T1000 (cell line): ENCODE measurements at places on chromosomes 13 and 19.

DNA sequence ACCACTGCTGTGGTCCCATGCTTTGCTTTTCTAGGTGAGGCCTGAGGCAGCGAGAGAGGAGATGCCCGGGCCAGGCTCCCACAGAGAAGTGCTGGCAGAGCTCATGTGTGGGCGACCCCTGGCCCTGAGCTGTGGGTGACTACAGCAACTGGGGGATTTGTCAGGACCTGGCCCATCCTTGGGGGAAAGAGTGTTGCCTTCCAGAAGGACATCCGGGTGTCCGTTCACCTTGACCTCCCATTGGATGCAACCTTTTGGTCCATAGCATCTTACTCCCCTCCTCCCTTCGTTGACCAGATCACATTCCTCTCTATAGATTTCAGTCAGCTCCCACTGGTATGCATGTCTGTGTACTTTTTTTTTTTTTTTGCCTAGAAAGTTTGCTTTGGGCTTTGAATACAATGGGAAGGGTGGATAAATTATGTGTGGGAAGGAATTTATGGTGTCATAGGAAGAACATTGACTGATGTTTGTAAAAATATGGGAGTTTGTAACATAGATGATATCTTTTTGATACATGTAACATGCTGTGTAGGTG, 84.2 kb upstream of the RNF113B start:
- no peak for DNase-seq

- no peak for DNase-seq
Observed at GRCh38 chr19:47187797-47188196, 43.2 kb downstream of the BBC3 start.

DNA sequence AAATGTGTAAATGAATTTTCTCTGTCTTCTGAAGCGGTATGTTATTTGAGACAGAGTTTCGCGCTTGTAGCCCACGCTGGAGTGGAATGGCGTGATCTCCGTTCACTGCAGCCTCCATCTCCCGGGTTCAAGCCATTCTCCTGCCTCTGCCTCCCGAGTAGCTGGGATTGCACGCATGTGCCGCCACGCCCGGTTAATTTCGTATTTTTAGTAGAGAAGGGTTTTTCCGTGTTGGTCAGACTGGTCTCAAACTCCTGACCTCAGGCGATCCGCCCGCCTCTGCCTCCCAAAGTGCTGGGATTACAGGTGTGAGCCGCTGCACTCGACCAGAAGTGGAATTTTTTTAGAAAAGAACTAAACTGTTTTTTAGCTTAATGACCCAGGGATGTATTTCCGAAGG, 3.4 kb upstream of the ZNF808 start:
- DNase-seq = no peak

- no peak for DNase-seq
Observed at GRCh38 chr13:90690458-90691080, 656.9 kb upstream of the MIR17HG start.

- no peak for DNase-seq
Observed at GRCh38 chr13:53545340-53545941, 516.8 kb downstream of the OLFM4 start.

DNA sequence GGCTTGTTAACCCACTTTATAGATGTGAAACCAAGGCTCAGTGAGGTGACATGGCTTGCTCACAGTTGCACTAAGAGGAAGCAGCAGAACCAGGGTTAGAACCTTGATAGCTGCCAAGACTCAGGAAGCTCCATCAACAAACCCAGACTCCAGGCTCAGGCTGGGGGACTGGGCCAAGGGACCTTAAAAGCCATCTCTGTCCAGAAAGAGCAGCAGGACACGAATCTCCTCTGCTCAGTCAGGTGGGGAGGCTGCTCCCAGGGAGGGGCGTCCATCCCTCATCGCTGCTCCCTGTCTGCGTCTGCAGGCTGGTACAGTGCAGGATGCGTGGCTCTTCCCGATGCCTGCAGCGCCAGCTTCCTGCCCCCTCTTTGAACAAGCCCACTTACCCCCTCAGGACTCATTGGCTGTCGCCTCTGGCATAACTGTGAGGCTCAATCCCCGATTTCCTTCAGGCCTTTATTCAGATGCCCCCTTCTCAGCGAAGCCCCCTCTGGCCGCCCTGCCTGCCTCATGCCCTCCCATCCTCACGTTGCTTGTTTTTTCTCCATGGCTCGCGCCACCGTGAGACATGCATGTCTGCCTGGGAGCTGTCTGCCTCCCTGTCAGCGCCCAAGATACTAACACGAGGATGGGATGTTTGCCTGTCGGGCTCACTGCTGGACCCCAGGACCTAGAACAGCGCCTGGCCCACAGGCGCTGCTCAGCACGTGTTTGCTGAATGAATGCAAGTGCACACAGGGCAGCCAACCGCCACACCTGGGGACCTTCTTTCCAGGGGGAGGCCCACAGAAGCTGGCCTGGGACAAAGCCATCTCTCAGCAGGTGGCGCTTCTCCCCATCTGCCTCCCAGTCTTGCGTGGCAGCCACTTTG, 21.5 kb downstream of the AKT2 start:
- DNase-seq = no peak
